ENCODE measurements at places on chromosomes 16 and 17. TPM values are rescaled to one million over a fixed set of nuclear protein-coding genes. Genes with fewer than 3 reads are reported as not detected.
A peak's percentile ranks its signal among the peaks of the same experiment; 100 is the strongest.

The USP22 gene
- 294 TPM for total RNA-seq

The CDRT4 gene
- 11.7 TPM for total RNA-seq

The CEP295NL gene
- 1.4 TPM for total RNA-seq

The CPHXL2 gene
- not detected for total RNA-seq

The WFIKKN1 gene
- 0.44 TPM for total RNA-seq

The SNX20 gene
- not detected for total RNA-seq

The B3GNT9 gene
- total RNA-seq = 1.5 TPM

The SMIM36 gene
- total RNA-seq = not detected

The SPNS3 gene
- 0.18 TPM for total RNA-seq

The TEKT1 gene
- 1.2 TPM for total RNA-seq

The SAMD14 gene
- 82.0 TPM for total RNA-seq

The GRB7 gene
- total RNA-seq = 1.3 TPM

The RAMP2 gene
- 630 TPM for total RNA-seq

The GUCY2D gene
- total RNA-seq = not detected

The IGSF6 gene
- total RNA-seq = not detected

The SLC22A31 gene
- 0.54 TPM for total RNA-seq

GRCh38 chr16:84136331-84137125 is 8.4 kb downstream of the HSDL1 start:
- no peak for DNase-seq

DNA sequence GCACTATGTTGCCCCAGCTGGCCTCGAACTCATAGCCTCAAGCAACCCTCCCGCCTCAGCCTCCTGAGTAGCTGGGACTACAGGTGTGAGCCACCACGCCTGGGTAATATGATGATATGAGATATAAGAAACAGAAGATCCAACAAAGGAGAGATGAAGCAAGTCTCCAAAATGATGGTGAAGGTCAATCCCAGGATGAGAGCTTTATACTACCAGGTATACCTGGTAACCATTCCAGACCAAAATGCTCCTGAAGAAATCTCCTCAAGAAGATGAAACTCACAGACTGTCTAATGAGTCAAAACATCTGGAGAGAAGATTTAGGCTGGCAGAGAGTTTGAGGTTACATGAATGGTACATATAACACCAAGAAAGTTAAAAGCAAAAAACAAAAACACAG is 24.5 kb downstream of the INTS2 start:
- DNase-seq = no peak

GRCh38 chr16:30084816-30085159 is 6.9 kb downstream of the TBX6 start:
- no peak for DNase-seq

GRCh38 chr17:68759343-68760140 is 158.4 kb upstream of the FAM20A start:
- DNase-seq = peak; percentile 75

GRCh38 chr17:38431346-38432145 is 3.3 kb downstream of the ARHGAP23 start:
- no peak for DNase-seq

GRCh38 chr17:1183171-1183873 is 3.5 kb upstream of the ABR start:
- no peak for DNase-seq

- no peak for DNase-seq
Measured at GRCh38 chr17:73430165-73430680, 118.4 kb upstream of the CDC42EP4 start.

GRCh38 chr16:56824331-56824730 is 40.7 kb upstream of the SLC12A3 start:
- DNase-seq = no peak

DNA sequence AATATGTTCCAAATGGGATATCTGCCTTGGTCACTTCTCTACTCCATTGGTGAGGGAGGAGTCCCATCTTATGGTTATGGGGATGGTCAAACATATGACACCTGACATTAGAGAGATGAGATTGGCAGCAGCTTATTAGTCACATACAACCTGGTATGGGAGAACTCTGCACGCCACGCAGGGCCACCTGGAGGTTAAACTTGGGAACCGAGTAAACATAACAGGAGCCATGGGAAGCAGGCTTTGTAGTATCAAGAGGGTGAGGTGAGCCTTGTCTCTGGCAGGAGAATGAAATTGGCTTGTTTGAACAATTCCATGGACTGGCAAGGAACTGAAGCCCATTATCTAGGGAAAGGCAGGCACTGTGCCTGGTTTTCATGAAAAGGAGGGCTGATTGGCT is 238.7 kb upstream of the ELAC2 start:
- DNase-seq = no peak

GRCh38 chr16:17607075-17607509 is 136.3 kb upstream of the XYLT1 start:
- DNase-seq = no peak

DNA sequence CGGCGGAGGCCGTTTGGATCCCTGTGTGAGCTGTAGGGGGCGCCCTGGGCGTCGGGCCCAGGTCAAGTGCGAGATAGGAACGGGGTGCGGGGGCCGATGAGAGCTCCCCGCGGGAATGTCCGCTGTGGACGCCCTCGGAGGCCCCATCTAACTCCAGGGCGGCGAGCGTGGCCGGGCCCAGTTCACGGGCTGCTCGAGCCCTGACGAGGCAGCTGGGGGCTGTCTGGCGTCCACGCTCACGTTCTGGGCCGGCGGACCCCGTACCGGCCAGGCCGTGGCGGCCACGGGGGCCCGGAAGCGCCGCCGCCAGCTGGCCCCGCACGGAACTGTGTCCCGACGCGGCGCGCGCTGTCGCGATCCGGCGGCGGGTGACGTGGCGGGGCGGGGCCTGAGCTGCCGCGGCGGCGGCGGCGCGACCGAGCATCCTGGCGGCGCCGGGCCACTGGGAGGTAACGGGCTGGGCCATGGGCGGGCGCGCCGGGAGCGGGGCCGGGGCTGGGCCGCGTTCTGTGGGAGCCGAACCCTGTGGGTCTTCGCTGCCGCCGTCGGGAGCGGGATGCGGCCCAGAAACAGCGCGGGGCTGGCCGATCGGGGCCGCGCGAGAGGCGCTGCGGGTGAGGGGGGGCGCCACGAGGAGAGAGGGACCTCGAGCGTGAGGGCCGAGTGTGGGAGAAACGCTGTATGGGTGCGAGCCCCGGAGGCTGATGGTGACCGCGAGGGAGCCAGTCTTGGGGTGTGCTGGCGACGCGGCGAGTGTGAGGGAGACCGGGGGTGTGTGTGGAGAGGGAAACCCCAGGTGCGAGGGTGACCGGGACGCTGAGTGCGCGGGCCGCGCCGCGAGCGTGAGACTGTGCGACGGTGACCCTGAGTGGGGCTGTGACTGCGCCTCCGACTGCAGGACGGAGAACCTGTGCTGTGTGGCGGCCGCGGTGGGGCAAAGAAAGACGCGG is at the start of gene SLC7A6:
Gene SLC7A6, plus strand, starts transcription at position 399 of the 950 bp plus-strand sequence. CDS start 10,201 bp downstream, outside the sequence.
- DNase-seq = peak; percentile 75

DNA sequence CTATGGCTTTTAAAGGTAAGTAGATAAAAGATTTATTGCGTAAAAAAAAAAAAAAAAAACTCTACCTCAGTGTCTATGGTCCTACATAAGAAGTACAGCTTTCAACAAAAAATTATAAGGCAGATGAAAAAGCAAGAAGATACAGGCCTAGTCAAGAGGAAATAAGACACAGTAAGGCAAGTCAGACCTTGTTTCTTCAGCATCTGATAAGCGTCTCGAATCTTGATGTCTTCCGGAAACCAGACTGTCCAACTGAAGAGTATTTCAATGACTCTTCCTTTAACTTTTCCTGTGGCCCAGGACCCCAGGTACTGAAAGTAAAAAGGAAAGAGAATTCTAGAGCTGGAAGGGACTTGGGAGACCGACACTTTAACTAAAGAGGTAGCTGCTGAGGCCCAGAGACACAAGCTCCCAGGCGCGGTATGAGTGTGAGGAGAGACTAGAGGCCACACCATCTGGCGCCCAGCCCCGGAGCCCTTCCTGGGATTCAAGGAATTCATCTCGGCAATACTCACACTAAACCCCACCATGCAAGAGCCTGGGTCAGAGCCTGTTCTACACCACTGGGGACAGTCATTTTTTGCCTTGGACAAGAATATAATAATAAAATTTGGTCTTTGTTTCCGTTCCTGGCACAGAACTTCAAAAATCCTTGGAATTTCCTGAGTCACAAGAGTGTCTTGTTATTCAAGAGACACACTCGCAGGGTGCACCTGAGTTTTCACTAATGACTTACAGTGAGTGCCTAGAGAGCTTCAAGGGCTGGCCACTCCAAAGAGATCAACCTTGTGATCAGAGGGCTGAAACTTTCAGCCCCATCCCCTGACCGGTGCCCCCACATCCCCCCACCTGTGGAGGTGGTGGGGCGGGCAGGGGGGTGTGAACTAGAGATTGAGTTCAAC is 18.6 kb downstream of the GGA2 start:
- no peak for DNase-seq

DNA sequence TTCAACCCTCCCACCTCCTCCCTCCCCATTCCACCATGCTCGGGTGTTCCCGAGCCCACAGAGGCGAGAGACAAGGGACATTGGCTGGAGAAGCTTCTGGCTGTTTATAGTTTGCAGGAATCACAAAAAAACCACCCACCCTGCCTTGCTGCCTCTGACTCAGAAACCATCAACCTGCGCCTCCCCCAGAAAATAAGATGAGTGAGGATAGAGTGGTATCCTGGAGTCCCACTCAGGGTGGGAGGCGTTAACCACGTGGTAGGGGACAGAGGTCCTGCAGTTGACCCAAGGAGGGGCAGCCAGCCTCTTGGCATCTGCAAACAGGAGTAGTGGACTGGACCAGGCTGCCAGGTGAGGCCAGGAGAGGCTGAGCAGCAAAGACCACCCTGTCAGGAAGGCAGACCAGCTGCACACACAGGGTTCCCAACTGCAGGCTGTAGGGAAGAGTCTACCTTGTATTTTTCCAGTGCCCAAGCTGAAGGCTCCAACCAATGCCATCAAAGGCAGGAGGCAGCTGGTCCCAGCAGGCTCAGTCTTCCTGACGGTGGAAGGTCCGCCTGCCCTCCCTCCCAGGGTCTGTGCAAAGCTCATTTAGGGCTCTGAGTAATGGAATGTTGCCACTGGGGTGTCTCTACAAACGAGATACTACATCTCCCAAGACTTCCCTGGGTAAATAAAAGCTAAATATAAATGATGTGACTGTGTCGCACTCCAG is 201.5 kb upstream of the TNRC6C start:
- no peak for DNase-seq

GRCh38 chr16:82328881-82329469 is 159.0 kb upstream of the MPHOSPH6 start:
- DNase-seq = no peak

- DNase-seq = no peak
Measured at GRCh38 chr17:55304171-55304859, 39.6 kb downstream of the HLF start.

GRCh38 chr16:73157861-73158260 is 109.9 kb upstream of the ZFHX3 start:
- DNase-seq = no peak

GRCh38 chr16:57889522-57889921 is 81.4 kb downstream of the CNGB1 start:
- no peak for DNase-seq

- DNase-seq = no peak
Measured at GRCh38 chr17:76079956-76080767, 1.2 kb downstream of the ZACN start.

- DNase-seq = no peak
Measured at GRCh38 chr17:27496005-27496404, 39.8 kb downstream of the KSR1 start.

GRCh38 chr17:67602974-67603373 is 114.8 kb upstream of the NOL11 start:
- DNase-seq = peak; percentile 42

Data from endothelial cell (in vitro differentiated cells).